ENCODE measurements at places on chromosomes 1 and 21.

DNA sequence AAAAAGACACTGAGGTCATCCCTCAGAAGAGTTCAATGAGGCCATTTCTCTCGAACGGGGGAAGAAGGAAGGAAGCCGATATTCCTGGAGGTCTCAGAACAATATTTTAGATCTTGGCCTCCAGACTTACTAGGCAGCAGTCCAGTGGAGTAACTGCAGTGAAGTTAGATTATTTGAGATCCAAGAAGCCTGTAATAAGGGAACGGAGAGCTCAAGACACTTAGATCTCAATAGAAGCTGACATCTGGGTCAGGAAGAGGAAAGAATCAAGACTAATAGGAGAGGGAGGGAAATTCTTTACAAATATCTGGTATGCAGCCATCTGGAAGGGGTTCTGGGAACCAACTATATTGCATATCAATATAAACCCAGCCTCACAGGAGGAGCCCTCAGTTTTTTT lies 13.6 kb upstream of the ENAH start:
- no peak for DNase-seq

- no peak for DNase-seq
These were observed 411.0 kb downstream of the CAMTA1 start for GRCh38 chr1:7196036-7196911.

GRCh38 chr1:24074817-24075589 lies 36.9 kb downstream of the MYOM3 start:
- DNase-seq = peak; percentile 11

DNA sequence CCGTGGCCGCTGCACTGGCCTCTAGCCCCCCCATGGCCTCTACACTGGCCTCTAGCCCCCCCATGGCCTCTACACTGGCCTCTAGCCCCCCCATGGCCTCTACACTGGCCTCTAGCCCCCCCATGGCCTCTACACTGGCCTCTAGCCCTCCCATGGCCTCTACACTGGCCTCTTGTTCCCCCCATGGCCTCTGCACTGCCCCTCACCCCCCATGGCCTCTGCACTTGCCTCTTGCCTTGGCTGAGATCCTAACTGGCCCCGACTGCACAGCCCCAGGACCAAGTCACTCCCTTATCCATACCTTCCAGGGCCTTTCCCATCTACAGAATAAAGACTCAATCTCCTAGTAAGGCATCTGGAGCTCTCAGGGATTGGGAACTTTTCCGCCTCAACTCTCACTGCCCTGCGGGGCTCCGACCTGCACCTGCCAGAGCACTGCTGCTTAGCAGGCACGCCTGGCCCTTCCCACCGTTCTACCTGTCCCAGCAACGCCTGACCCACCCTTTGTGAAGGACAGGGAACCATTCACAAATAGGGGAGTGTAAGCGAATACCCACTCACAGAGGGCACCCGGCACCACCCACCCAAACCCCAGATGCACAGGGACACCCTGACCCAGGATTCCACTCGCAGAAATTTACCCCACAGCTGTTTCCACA lies 38.8 kb downstream of the ACOT7 start:
- DNase-seq = no peak

- peak; percentile 79 for DNase-seq
These were observed 28.6 kb upstream of the C1orf185 start for GRCh38 chr1:51073456-51073855.

GRCh38 chr1:107432108-107432507 lies 291.3 kb downstream of the NTNG1 start:
- no peak for DNase-seq

- peak; percentile 34 for DNase-seq
These were observed 11.0 kb downstream of the DNM3 start for GRCh38 chr1:171852272-171852671.

DNA sequence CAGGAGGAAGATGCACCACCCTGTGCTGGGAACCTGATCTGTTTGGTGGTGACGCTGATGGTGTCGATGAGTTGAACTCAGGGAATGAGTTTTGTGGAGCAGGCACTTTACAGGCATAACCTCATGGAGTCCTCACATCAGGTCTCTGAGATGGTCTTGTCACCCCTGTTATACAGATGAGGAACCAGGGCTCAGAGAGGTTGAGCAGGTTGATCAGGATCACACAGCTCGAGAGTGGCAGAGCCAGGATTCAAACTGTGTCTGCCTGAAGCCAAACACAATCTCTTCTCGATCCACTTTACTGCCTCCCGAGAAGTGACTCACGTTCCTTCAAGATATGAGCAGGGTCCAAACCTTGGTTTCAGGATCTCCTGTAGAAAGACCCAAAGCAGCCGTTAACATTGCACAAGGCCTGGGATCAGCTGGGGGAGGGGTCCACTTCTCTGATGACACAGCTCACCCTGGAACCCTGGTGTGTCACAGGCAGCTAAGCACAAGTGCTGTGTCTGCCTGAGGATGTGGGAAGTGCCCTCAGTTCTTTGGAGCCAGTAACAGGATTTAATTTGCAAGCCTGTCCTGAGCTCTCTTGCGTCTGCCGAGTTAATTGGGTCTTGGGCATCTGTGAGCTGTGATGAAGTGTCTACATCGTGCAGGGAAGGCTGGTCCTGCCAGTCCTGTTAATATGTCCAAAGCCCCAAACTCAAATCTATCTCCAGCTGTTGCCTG lies 65.4 kb upstream of the STUM start:
- DNase-seq = no peak

GRCh38 chr1:206001476-206001888 lies 1.7 kb downstream of the RAB7B start:
- DNase-seq = peak; percentile 99

GRCh38 chr1:37028981-37029617 lies 5.2 kb downstream of the GRIK3 start:
- no peak for DNase-seq

GRCh38 chr1:30904962-30905335 lies 3.6 kb downstream of the SDC3 start:
- DNase-seq = no peak

All from NCI-H226 (cell line).